ENCODE measurements at places on chromosomes 3 and 15.

GRCh38 chr3:53816425-53816824 lies 29.8 kb downstream of the CHDH start:
- H3K27me3 ChIP-seq, result no peaks in the 10 kb centered on the region
- no peak overlapping the region for H3K4me3 ChIP-seq
- no peak for DNase-seq
- peaks cover 21% of the 10 kb centered on the region for H3K36me3 ChIP-seq
- no peak overlapping the region for H3K27ac ChIP-seq

DNA sequence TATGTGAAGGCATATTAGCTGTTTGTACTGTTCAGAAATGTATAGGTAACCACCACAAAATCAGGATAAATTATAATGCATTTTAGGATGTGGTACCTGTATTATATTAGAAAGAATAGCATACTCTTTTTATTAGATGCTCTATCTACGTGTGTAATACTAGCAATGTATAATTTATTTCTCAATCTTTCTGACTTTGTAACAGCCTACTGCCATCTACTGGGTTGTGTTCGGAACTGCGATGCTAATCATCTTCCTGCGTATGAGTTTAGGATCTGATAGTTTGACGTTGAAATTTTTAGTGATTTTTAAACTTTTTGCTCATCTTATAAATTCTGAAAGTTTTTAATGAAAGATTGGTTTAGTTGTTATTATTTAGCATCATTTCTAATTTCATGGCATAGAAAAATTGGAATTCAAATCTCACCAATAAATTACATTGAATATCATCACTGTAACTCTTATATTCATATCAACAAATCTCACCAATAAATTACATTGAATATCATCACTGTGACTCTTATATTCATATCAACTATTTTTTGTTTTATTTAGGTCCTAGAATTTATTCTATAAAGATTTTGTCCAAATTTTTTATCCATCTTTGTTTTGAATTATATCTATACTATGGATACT lies 322.7 kb upstream of the ZNF717 start:
- H3K27me3 ChIP-seq, result no peaks in the 10 kb centered on the region
- H3K4me1 ChIP-seq, result no peaks in the 10 kb centered on the region
- no peak for DNase-seq
- H3K36me3 ChIP-seq, result no peaks in the 10 kb centered on the region

DNA sequence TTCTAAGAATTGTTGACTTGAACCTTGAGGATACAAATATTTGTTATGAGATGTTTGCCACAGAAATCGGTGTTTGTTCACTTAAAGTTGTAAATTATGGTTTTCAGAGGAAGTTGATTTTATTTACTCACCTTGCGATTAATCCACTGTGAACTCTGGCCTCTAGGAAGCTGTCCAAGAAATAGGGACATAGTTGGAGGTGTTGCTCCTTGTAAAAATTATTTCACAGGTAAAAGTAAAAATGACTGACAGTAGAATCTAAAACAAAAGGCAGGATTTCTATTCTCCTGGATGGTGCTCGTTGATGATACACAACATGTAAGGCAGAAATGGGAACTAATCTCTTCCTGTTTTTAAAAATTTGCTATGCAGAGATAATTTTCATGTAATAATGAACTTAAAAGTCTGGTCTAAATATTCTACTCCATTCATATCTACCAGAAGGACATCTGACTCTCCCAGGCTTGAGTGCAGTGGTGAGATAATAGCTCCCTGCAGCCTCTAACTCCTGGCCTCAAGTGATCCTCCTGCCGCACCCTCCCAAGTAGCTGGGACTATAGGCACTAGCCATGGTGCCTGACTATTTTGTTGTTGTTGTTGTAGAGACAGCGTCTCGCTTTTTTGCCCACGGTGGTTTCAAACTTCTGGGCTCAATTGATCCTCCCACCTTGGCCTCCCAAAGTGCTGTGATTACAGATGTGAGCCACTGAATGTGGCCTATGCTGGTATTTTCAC lies 17.1 kb upstream of the LZTFL1 start:
- no peaks in the 10 kb centered on the region for H3K36me3 ChIP-seq
- no peak overlapping the region for H3K4me3 ChIP-seq
- no peak for DNase-seq
- no peak overlapping the region for H3K27ac ChIP-seq
- H3K4me1 ChIP-seq, result no peaks in the 10 kb centered on the region

DNA sequence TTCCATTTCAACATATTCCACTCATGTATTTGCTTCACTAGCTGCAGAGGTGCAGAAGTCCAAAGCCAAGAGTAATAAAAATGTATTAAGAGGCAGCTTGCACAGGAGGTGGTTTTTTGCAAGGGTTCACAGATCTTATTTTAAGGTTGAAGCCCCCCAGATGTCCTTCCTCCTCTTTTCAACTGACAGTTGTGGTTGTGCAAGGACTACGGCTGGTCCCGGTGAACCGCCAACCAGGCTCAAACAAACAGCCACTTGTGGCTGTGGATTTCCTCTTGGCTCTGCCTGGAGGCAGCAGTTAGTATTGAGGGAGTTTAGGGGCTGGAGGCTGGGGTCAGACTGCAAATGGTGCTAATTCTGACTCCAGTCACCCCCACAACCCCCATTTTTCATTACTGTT lies 240.7 kb upstream of the TBC1D5 start:
- H3K36me3 ChIP-seq, result no peaks in the 10 kb centered on the region
- DNase-seq, result no peak
- H3K4me1 ChIP-seq, result no peaks in the 10 kb centered on the region
- H3K4me3 ChIP-seq, result no peak overlapping the region
- no peaks in the 10 kb centered on the region for H3K27me3 ChIP-seq
- H3K27ac ChIP-seq, result no peak overlapping the region

GRCh38 chr3:128967748-128968355 lies 26.0 kb downstream of the CFAP92 start:
- no peak overlapping the region for H3K4me3 ChIP-seq
- DNase-seq, result no peak
- H3K27ac ChIP-seq, result no peak overlapping the region
- no peaks in the 10 kb centered on the region for H3K27me3 ChIP-seq

Measured in upper lobe of right lung (tissue), 1 donor.